HCT116 (cell line): ENCODE measurements at places on chromosomes 5 and 9.

- H3K27me3 ChIP-seq, result no peaks in the 10 kb centered on the region
- H3K27ac ChIP-seq, result no peak overlapping the region
- no peak for DNase-seq
- no peak overlapping the region for H3K4me3 ChIP-seq
- H3K4me1 ChIP-seq, result peaks cover 27% of the 10 kb centered on the region
Observed at GRCh38 chr9:89422151-89422975, 75.5 kb downstream of the SEMA4D start.

DNA sequence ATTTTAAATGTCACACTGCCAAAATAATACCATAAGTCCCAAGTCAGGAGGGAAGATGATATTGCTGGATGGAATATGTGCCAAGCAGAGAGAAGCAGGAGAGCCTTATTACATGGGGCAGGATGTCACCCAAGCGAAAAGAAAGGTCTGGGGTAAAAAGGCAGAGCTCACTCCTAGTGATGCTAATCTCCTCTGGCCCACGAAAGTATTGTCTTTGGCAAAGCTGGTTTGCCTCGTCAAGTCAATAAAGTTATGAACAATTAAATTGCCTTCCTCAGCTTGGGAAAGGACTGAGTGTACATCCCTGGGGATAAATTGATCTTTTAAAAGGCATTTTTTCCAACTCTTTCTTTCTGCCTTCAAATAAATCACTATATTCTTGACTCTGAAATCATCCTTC, 220.6 kb downstream of the DMAC1 start:
- H3K27me3 ChIP-seq, result no peaks in the 10 kb centered on the region
- no peak for DNase-seq
- no peaks in the 10 kb centered on the region for H3K4me1 ChIP-seq

- no peaks in the 10 kb centered on the region for H3K27me3 ChIP-seq
- H3K27ac ChIP-seq, result no peak overlapping the region
- no peaks in the 10 kb centered on the region for H3K36me3 ChIP-seq
Observed at GRCh38 chr9:129162497-129163197, 15.4 kb downstream of the IER5L start.

- no peak overlapping the region for H3K4me3 ChIP-seq
- no peak overlapping the region for H3K27ac ChIP-seq
- DNase-seq, result no peak
- no peaks in the 10 kb centered on the region for H3K36me3 ChIP-seq
- H3K27me3 ChIP-seq, result no peaks in the 10 kb centered on the region
- no peaks in the 10 kb centered on the region for H3K4me1 ChIP-seq
Observed at GRCh38 chr9:132752877-132753592, 82.8 kb downstream of the GTF3C4 start.

GRCh38 chr9:112620388-112620787, 97.5 kb downstream of the INIP start:
- DNase-seq, result no peak
- H3K27ac ChIP-seq, result no peak overlapping the region
- H3K4me3 ChIP-seq, result no peak overlapping the region
- no peaks in the 10 kb centered on the region for H3K4me1 ChIP-seq
- H3K36me3 ChIP-seq, result no peaks in the 10 kb centered on the region

- no peaks in the 10 kb centered on the region for H3K4me1 ChIP-seq
- no peaks in the 10 kb centered on the region for H3K27me3 ChIP-seq
- DNase-seq, result no peak
- H3K4me3 ChIP-seq, result no peak overlapping the region
- no peak overlapping the region for H3K27ac ChIP-seq
- no peaks in the 10 kb centered on the region for H3K36me3 ChIP-seq
Observed at GRCh38 chr9:8940650-8941049, 1141.1 kb upstream of the DMAC1 start.

DNA sequence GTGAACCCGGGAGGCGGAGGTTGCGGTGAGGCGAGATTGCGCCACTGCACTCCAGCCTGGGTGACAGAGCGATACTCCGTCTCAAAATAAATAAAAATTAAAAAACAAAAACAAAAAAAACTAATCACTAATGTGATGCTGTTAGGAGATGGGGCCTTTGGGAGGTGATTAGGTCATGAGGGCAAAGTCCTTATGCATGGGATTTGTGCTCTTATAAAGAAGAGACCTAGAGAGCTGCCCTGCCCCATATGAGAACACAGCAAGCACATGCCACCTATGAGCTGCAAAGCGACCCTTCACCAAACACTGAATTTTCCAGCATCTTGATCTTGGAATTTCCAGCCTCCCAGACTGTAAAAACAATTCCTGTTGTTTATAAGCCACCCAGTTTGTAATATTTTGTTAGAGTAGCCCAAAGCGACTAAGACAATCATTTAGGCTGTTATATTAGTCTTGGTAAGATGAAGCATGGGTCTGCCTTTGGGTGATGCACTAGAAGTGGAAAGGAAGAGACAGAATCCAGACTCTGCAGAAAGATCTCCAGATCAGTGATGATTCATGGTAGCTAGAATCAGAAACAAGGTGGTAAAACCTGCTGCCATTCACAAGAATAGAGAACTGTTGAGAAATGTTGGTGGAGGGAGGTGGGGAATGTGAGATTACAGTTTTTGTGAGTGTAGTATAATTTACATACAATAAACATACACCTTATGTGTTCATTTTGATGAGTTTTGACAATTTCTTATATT, 26.2 kb downstream of the GPR21 start:
- no peaks in the 10 kb centered on the region for H3K4me1 ChIP-seq
- no peak overlapping the region for H3K27ac ChIP-seq
- peaks cover 2% of the 10 kb centered on the region; the same call in 1 of the 2 replicates for H3K36me3 ChIP-seq
- no peaks in the 10 kb centered on the region for H3K27me3 ChIP-seq
- no peak overlapping the region for H3K4me3 ChIP-seq

GRCh38 chr5:65127161-65127901, 354.4 kb downstream of the ADAMTS6 start:
- no peak for DNase-seq
- no peaks in the 10 kb centered on the region for H3K27me3 ChIP-seq
- no peaks in the 10 kb centered on the region for H3K4me1 ChIP-seq
- H3K4me3 ChIP-seq, result no peak overlapping the region
- no peaks in the 10 kb centered on the region for H3K36me3 ChIP-seq

DNA sequence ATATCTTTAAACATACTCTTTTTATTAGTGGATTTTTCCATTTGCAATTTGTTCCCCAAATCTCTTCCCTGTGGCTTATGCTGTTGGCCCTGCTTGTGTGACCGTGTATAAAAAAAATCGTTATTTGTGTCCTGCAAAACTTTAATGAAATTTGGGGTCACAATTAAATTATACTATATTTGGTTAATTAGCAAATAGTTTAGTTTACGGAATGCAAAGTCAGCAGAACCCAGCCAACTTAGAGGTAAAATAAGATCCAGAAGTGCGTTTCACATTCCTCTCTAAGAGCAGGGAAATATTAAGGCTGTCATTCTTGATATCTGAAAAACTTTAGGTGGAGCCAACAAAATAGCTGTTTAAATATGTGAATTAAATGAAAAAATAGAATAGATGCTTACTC, 2023.5 kb upstream of the WWC1 start:
- H3K4me1 ChIP-seq, result no peaks in the 10 kb centered on the region
- no peak overlapping the region for H3K4me3 ChIP-seq
- H3K27me3 ChIP-seq, result no peaks in the 10 kb centered on the region
- DNase-seq, result no peak

DNA sequence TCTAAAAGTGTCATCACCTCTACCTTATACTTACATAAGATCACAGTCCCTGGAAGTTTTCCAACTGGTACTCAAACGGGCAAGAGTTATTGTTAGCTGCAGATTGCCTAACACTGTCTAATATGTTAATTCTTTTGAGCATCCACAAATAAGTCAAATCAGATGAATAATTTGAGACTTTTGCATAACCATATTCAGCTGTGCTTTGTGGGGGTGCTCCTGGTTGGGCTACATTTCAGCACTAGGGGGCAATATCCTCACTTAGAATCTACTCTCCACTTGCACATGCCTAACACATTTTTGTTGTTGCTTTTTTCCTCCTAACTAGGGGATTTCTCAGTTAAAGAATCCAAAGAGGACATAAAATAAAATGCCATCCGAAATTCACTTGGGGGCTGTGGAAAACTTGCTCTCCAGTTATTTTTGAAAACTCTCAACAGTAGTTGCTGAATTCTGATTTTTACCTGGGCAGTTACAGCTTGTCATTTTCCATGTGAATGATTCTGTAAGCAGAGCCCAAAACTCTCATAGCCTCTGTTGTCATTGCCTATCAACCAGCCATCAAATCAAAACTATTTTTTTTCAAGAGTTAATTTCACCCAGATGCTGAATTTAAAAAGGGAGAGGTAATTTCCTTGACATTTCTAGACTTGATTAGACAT, 71.5 kb downstream of the TRIM36 start:
- no peaks in the 10 kb centered on the region for H3K27me3 ChIP-seq
- H3K36me3 ChIP-seq, result no peaks in the 10 kb centered on the region
- no peak overlapping the region for H3K27ac ChIP-seq
- peaks cover 4% of the 10 kb centered on the region; the same call in 1 of the 2 replicates for H3K4me1 ChIP-seq
- DNase-seq, result peak; percentile 42

DNA sequence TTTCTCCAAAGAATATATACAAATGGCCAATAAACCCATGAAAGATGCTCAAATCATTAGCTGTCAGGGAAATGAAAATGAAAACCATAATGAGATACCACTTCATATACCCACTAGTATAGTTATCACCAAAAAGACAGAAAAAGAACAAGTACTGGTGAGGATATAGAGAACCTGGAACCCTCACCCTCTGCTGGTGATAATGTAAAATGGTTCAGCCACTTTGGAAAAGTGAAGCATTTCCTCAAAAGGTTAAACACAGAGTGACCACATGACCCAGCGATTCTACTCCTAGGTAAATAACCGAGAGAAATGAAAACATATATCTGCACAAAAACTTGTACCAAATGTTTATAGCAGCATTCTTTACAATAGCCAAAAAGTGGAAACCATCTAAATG, 72.0 kb downstream of the HSD17B3 start:
- H3K27ac ChIP-seq, result no peak overlapping the region
- no peak overlapping the region for H3K4me3 ChIP-seq
- DNase-seq, result no peak

DNA sequence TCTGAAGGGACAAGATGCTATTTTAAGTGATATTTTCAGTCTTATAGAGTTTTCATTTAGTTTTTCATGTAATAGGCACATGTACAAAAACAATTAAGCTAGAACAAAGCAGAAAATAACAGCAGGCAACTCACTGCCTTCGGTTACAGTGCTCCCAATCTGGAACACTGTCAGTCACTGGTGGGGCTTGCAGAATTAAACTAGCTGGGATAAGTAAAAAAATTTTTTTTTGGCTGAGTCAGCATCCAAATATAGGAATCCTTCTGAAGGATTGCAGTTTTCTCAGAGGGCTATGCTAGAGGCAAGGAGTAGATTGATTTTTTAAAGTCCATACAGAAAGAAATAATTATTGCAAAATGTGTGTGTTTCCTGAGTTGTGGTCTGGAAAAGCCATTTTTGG, 250.2 kb upstream of the RFX3 start:
- no peak overlapping the region for H3K4me3 ChIP-seq
- H3K4me1 ChIP-seq, result no peaks in the 10 kb centered on the region
- H3K36me3 ChIP-seq, result no peaks in the 10 kb centered on the region
- H3K27me3 ChIP-seq, result no peaks in the 10 kb centered on the region
- no peak overlapping the region for H3K27ac ChIP-seq

GRCh38 chr5:19782566-19782965, 205.4 kb downstream of the CDH18 start:
- H3K27ac ChIP-seq, result no peak overlapping the region
- no peaks in the 10 kb centered on the region for H3K36me3 ChIP-seq
- no peak for DNase-seq
- H3K27me3 ChIP-seq, result no peaks in the 10 kb centered on the region
- H3K4me1 ChIP-seq, result no peaks in the 10 kb centered on the region
- no peak overlapping the region for H3K4me3 ChIP-seq

DNA sequence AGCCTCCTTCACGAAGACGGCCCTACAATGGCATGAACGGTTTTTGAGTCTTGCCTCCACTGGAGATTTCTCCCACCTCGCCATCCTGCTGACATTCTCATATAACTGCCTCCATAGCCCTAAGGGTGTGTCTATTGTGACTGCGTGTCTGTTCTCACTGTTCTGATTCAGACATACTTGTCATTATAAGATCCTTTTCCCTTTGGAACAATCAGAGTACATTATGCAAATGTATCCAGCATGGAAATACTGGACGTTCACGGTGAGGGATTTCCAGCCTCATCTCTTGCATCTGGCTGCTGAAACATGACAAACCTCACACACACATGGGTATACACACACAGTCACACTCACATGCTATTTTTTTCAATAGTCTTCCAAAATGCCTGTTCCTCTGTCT, 402.1 kb downstream of the DIRAS2 start:
- no peak for DNase-seq
- H3K4me3 ChIP-seq, result no peak overlapping the region
- peaks cover 3% of the 10 kb centered on the region for H3K27me3 ChIP-seq
- no peaks in the 10 kb centered on the region for H3K4me1 ChIP-seq
- H3K27ac ChIP-seq, result no peak overlapping the region

DNA sequence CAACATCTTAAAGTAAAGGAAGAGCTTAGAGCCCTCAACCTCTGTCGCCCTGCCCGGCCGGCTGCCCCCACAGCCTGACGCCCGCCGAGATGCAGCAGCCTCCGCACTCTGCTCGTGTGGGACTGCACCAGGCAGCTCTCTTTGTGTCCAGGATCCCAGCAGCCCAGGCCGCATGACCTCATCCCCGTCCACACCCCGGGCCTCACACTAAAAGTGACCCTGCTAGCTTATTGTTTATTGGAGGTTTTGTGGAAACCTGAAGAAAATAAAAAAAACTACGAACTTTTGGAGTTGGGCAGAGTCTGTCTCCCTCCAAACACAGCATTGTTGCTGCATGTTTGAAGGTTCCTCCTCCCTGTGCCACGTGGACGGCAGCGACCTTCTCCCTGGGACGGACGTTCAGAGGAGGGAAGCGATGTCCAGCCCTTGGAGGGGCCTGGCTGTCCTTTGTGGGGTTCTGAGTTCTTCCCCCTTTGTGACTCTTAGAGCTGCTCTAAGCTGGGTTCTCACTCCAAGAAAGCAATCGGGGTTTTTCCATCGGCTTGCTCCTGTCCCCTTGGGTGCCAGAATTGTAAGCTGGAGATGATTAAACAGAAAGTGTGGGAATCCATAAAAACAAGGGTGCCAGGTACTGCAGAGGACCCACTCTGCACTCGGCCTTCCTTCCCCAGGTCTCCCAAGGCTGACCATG, 103.5 kb upstream of the COL5A1 start:
- H3K36me3 ChIP-seq, result no peaks in the 10 kb centered on the region
- no peak overlapping the region for H3K27ac ChIP-seq
- no peak for DNase-seq

- DNase-seq, result no peak
- peaks cover 50% of the 10 kb centered on the region for H3K27me3 ChIP-seq
- H3K36me3 ChIP-seq, result no peaks in the 10 kb centered on the region
- no peaks in the 10 kb centered on the region for H3K4me1 ChIP-seq
- H3K4me3 ChIP-seq, result no peak overlapping the region
Observed at GRCh38 chr5:170312301-170312595, 14.7 kb upstream of the LCP2 start.

GRCh38 chr9:134895908-134896833, 15.6 kb downstream of the FCN2 start:
- H3K4me3 ChIP-seq, result peak overlapping the region; percentile 31
- peaks cover 20% of the 10 kb centered on the region for H3K4me1 ChIP-seq
- H3K27me3 ChIP-seq, result no peaks in the 10 kb centered on the region
- H3K27ac ChIP-seq, result peak overlapping the region; percentile 69
- DNase-seq, result peak; percentile 69
